NCI-H345 (cell line): ENCODE measurements at places on chromosomes 3 and 15.

GRCh38 chr3:22392859-22393258 lies 641.8 kb upstream of the ZNF385D start:
- no peak for DNase-seq

GRCh38 chr15:74809242-74809641 lies 3.4 kb upstream of the LMAN1L start:
- no peak for DNase-seq

DNA sequence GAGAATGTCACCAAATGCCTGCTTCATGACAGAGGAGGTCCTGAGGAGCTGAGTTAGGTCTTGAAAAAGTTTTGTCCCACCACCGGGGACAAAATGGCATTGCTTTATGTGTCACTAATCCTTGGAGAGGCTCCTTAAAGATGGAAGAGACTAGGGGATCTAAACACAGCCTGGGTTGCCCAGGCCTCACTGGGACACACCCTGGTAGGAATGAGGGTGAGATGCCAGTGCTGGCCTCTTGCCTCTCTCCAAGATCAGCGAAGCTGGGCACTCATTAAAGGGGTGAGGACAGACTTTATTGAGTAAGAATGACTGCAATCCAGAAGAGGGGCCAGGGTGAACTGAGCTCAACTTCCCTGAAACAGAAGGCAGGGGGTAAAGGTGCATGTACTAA lies 58.5 kb upstream of the KLF13 start:
- DNase-seq, result no peak

GRCh38 chr3:142802891-142803290 lies 79.1 kb downstream of the TRPC1 start:
- DNase-seq, result no peak

DNA sequence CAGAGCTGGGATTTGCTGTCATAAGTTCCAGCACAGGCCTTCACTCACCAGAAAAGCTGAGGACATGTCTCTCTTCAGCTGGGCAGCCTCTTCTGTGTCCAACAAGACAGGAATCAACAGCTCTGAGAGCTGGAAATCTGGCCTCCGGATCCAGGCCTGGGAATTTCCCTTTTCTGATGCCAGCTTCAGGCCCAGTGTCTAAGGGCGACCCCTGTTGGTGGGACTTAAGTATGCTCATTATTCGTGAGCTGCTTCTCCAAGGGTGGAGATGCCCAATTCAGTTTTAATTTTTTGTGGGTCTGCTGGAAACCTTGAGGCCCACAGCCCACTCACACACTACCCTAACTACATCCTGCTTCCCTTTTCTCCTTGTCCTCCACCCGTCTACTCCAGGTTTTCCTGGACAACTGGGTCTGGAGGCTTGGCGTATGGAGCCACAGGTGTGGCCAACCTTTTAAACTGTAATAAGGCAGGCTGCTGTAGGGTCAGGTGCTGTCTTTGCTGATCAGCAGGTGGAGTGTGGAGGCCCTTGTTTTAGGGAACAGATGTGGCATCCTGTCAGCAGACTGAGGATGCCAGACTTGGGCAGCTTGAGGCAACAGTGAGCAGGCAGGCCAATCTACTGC lies 2.6 kb upstream of the CEMIP start:
- peak; percentile 72 for DNase-seq

GRCh38 chr3:141366285-141367037 lies 1.8 kb upstream of the ZBTB38 start:
- no peak for DNase-seq

- no peak for DNase-seq
Measured at GRCh38 chr15:93459396-93459795, 370.4 kb upstream of the RGMA start.

DNA sequence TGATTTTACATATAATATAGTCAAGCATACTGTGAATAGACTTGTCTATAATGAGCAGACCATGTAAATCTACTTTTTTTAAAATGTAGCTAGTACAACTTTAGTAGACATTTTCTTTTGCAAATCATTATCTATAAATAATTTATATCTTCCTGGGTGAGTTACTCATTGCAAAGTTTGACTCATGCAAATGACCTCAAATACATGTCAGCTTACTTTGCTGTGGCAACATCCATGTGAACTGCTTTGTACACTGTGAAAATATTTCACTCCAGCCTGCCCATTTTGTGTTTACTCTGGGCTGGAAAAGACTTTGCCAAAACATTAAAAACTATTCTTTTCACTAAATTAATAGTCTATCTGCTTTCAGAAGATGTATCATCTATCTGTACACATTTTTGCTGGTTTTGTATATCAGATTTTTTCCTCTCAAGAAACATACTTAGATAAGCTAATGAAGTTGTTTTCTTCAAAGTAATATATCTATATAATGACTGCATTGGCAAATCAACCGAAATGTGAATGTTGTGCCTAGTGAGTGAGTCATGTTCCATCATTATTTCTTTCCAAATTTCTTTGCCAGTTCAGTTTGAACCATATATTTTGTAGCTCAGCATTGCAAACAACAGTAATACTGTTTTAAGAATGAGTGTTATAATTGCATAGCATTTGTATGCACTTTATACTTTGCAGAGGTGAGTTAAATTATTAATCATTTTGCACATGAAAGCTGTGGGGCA lies 26.5 kb downstream of the IGSF10 start:
- no peak for DNase-seq

GRCh38 chr3:18372786-18373405 lies 52.2 kb downstream of the SATB1 start:
- no peak for DNase-seq

DNA sequence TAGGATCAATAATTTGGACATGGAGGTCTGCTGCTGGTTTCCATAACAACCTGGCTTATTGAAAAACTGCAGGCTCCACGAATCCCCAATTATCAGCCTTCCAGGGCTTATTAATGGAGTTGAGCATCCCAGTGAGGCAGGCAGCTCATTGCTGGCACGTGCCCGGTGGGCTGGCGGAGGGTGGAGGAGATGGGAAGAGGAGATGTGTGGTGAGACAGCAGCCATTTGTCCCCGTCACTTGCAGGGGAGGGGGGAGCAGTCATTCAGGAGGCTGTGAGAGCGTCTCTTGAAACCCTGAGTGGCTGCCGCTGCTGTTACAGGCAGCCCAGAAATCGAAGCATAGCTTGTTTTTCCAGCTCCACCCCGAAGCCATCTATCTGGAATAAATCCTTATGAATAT lies 70.6 kb downstream of the GAP43 start:
- peak; percentile 31 for DNase-seq

DNA sequence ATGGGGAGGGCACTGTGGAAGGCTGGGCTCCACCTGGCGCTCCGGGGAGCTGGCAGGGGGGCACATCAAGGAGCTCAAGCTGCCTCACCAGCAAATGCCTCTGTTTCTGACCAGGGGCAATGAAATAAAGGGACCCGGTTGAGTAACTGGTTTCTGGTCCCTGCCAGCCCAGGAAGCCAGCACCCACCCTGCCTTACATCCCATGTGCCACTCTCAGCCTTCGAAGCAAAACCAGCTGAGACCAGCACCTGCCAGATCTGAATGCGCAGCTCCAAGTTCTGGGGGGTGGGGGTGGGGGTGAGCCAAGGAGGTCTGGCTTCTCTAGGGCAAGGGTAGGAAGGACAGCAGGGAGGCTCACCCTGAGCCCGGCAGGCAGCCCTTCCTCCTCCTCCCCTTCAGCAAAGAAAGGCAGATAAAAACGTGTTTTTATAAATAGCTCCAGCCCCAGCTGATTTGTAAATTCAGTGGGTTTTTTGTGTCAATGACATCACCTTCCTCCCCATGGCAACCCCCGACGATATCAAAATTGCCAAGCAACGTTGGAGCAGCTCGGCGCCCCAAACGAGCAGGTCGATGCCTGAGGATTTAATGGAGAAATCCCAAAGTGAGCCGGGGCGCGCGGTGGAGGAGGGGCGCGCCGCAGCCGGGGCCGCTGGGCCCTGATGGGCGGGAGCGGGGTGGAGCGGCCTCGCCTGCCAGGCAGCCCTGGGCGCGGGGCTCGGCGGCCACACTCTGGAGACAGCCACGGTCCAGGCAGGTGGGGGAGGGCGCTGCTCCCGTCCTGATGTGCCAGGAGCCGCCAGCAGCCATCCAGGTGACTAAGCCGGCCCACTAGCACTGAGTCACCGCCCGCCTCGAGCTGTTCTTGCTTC lies at the start of gene PAK6:
PAK6 (plus strand) TSS at position 532 of the 872 bp plus-strand sequence. CDS start 25,723 bp downstream, outside the sequence.
- DNase-seq, result peak; percentile 37

- peak; percentile 34 for DNase-seq
Measured at GRCh38 chr3:134423153-134423552, 48.9 kb upstream of the AMOTL2 start.

- no peak for DNase-seq
Measured at GRCh38 chr3:51964521-51964920, 2.7 kb downstream of the PCBP4 start.

- peak; percentile 24 for DNase-seq
Measured at GRCh38 chr15:88897456-88898194, 2.3 kb upstream of the HAPLN3 start.
